ENCODE measurements at places on chromosomes 12 and 14.

GRCh38 chr12:123243671-123244262, 10.5 kb downstream of the MTRFR start:
- no peak for DNase-seq

GRCh38 chr12:101671157-101671791, 26.2 kb upstream of the CHPT1 start:
- DNase-seq = peak; percentile 71

- no peak for DNase-seq
These were observed 3.5 kb downstream of the CMTM5 start for GRCh38 chr14:23380197-23380914.

DNA sequence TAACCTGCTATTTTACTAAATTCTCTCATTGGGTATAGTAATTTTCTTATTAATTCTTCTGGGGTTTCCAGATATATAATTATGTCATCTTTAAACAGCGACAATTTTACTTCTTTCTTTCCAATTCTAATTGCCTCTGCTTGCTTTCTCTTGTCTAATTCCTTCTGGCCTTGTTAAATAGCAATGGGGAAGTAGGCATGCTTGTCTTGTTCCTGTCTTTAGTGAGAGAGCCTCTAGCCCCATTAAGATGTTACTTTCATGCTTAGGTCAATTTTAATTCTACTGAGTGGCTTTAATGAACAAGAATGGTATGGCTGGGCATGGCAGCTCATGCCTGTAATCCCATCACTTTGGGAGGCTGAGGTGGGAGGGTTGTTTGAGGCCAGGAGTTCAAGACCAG, 31.7 kb downstream of the LRTM2 start:
- no peak for DNase-seq

DNA sequence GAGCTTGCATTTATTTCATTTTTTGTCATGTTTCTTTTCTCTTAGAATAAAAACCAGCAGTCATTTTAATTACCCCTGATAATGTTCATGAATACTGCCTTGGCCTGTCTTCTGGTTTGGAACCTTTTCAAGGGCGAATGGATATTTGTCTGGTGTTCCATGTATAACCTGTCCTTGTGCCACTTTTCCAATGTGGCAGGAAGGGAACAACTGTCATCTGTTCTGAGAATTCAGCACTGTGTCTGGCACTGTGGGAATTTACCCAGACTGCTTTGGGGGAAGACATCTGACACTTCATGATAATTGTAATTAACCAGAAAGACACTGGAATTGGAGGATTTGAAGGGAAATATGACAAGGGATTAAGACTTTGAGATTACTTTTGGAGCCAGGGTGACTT, 352.8 kb downstream of the APAF1 start:
- no peak for DNase-seq

All from activated CD4-positive, alpha-beta T cell treated with anti-CD3 and anti-CD28 coated beads, Interleukin-2, amount 10 ng/mL, durations not matched to agents 24 days and 14 days (primary cell).